ENCODE measurements at places on chromosomes 7 and 10. TPM values are rescaled to one million over a fixed set of nuclear protein-coding genes. Genes with fewer than 3 reads are reported as not detected.
A peak's percentile ranks its signal among the peaks of the same experiment; 100 is the strongest.

DNA sequence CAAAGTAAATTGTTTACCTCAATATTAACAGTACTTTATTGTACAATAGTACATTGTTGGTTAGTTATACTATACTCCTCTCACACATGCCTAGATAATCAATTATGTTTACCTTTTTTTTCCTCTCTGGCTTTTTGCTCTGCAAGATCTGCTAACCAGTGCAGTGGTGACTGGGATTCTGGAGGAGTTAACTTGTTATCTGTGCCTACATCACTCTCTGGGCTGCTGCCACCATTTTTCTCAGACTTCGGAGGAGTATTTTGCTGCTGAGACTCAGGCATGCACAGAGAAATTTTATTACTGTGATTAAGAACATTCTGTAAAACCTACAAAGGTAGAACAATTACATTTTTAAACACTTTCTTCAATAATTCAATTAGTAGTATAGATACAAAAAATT is 59.7 kb downstream of the NRBF2 start:
- no peak for DNase-seq

DNA sequence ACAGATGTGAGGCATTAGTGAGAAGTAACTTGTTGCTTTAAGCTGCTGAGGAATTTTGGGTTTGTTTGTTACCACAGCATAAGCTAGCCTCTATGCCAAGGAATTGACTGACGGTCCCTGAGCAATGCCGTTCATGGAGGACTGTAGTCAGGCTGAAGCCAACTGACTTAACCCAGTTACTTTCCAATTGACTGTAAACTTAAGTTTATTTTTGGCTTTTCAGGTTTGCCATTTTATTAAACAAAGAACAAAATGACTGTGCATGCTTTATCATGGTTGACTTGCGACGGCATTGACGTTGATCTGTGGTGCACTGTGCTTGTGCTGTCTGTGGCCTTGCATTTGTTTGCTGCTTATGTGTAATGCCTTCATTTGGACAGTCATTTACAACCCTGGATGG is 53.5 kb downstream of the DNAJB9 start:
- DNase-seq = no peak

- no peak for DNase-seq
These were observed at the start of gene TRIM8 for GRCh38 chr10:102644066-102644645. TRIM8 (plus strand) TSS chr10:102644479; CDS start chr10:102644618, 139 bp downstream.

The CHCHD2 gene
- total RNA-seq = 356 TPM

The CTNNA3 gene
- 7.2 TPM for total RNA-seq

DNA sequence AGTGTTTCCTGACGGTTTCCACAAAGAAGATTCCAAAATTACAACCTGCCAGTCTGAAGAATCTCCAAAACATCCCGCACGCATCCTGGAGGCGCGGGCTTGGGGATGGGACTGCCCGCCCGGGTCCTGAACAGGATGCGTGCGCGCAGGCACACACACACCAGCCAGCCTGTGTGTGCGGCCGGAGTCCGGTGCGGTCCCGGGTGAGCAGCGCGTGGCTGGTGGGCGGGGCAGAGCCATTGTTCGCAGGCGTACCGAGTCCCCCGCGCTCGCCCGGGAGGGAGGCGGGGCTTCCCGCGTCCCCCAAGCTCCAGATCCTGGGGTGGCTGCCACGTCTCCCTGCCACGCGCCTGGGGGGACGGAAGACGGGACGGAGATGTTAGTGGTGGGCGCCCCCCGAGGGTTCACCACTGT is 675 bp upstream of the SCD start:
- peak; percentile 54 for DNase-seq

Data from prostate gland (tissue), 2 donors.